ENCODE measurements at places on chromosomes 7 and 10.
A peak's percentile ranks its signal among the peaks of the same experiment; 100 is the strongest.

DNA sequence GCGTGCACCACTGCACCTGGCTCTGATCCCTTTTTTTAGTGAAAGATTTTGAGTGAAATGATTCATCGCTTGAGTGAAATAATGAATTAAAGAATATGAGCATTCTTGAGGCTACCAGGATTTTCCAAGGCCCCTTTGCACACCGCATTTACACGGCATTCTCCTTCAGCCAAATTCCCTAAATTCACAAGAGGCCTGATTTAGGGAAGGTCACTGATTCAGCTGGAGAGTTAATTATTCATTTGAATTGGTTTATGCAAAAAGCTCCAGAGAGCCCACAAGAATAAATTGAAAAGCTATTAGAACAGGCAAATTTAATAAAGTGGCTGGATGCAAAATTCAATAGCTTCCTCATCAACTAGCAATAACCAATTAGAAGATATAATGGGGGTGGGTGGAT, 46.5 kb downstream of the LEP start:
- no peak for DNase-seq

- no peak for DNase-seq
These were observed 192.9 kb upstream of the SH2B2 start for GRCh38 chr7:102093599-102094315.

DNA sequence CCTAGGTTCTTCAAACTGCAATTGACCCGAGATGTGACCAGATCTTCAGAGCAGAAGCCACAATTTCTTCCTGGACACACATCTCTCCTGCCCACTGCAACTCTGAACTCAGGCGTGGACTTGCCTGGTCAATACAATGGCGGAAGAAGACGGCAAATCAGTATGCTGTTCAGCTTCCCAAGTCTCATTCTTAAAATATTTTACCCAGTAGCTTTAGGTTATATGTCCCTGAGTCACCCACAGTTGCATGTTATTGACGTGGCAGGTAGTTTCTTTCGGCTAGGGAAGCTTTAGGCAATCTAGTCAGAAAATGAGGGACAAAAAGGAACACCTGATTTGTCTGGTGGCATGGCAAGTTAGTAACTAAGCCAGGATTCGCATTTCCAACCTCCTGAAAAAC, 22.5 kb downstream of the CEP41 start:
- DNase-seq: peak; percentile 75

GRCh38 chr7:98249106-98249505, 2.9 kb downstream of the TECPR1 start:
- no peak for DNase-seq

DNA sequence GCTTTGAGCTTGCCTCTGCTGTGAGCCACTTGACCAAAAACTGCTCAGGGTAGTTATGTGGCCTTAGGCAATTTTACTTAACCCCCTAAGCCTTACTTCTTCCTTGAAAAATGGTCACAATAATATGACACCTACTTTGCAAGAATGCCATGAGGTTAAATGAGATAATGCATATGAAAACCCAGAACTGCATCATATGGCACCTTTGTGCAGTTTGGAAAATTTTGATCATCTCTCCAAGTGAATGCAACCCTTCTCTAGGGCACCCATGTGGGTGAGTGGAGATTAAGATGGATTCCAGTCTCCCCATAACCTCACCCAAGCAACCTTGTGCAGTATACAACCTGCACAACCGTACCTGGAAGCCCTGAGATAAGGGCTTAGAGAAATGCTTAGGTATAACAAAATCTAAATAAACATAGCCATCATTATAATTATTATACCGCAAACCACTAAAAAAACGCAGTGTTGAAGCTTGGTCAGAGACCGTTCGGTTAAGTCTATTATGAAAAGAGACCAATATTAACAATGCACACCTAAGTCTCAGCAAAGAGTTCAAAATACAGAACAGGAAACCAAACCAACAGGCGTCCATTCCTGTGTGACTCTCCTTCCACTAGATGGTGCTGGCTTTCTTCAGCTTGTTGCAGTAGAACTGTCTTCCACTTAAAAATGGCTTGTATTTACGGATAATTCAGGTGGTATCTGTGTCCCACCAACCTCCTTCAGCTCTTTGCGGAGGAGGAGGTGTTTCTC, 21.0 kb upstream of the ASB15 start:
- peak; percentile 3 for DNase-seq
